Chondrocyte (in vitro differentiated cells): ENCODE measurements at places on chromosomes 2 and 18. TPM values are rescaled to one million over a fixed set of nuclear protein-coding genes. Genes with fewer than 3 reads are reported as not detected.

GRCh38 chr2:176581557-176582165 lies 312.4 kb downstream of the MTX2 start:
- no peak for DNase-seq

- DNase-seq, result peak; percentile 52
Observed at GRCh38 chr2:71700041-71700657, 246.8 kb downstream of the DYSF start.

GRCh38 chr18:43265465-43265864 lies 11.8 kb downstream of the SYT4 start:
- DNase-seq, result no peak

DNA sequence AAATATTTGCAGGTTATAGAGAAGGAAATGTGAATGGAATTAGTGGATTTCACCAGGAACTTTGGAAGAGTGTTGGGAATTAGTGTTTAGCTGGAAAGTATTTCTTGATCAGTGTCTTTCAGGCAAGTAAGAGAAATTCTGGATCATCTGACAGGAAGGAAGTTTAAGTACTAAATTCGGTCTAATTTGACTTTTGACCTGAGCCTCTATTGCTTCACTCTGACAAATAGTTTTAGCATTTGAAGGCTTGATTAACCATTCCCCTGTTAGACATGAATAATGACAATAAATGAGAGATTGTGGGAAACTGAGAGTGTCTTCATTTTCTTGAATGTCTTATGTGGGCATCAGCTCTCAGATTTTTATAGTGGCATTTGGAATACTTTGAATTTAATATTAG lies 16.0 kb downstream of the CCNT2 start:
- no peak for DNase-seq

TEKT4 gene
- total RNA-seq, result not detected in 3 replicates
